Pancreas (tissue), 10 donors: ENCODE measurements at places on chromosomes 11 and 22. TPM values are rescaled to one million over a fixed set of nuclear protein-coding genes. Genes with fewer than 3 reads are reported as not detected.

- peaks cover 8% of the 10 kb centered on the region for H3K4me1 ChIP-seq
- no peak for DNase-seq
- H3K27ac ChIP-seq, result no peak overlapping the region
- no peaks in the 10 kb centered on the region for H3K27me3 ChIP-seq
Observed at GRCh38 chr11:76155500-76156227, 50.6 kb downstream of the WNT11 start.

DNA sequence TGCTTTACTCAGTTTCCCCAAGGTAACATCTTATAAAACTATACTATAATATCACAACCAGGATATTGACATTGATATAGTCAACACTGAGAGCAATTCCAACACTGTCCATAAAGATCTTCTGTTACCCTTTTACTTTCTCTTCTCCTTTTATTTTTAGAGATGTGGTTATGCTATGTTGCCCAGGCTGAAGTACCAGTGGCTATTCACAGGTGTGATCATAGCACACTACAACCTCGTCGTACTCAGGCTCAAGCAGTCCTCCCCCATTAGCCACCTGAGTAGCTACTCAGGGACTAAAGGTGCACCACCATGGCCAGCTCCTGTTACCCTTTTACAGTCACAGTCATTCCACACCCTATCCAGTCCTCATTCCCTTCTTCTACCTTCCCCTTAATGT is 119.7 kb downstream of the CWF19L2 start:
- DNase-seq, result no peak
- H3K27me3 ChIP-seq, result no peaks in the 10 kb centered on the region
- H3K27ac ChIP-seq, result no peak overlapping the region
- H3K4me1 ChIP-seq, result no peaks in the 10 kb centered on the region

FDXACB1 gene
- 1.2 TPM for total RNA-seq

GPHA2 gene
- 16.3 TPM for total RNA-seq

DNA sequence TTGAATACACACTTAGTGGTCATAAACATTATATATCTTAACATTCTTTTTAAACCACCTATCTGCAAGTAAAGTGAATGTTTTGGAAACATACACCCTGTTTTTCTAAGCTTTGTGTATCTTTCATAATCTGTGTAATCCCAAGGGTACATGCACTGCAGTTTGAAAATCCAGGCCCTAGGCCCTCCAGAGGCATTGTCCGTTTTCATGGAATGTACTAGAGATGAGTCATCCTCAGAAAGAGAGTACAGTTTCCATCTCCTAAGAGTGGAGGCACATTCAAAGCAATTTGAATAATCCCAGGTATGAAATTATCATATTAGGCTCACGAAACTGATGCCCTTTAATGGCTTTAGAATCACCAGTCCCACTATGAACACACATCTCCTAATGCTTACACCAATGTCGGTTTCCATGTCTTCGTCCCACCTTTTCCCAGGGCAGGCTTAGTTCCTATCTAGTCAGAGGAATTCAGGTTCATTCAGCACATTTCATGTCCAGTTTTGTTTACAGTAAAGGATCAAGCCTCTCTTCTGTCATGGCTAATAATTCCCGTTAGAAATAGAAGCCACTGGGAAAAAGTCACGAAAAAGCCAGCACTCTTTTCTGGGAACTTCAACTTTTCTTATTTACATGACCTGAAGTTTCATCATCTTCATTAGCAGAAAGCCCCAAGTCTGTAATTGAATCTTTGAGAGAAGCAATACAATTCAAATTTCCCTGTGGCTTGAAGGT is 39.5 kb upstream of the CD44 start:
- no peak for DNase-seq
- H3K4me1 ChIP-seq, result no peaks in the 10 kb centered on the region
- H3K36me3 ChIP-seq, result no peaks in the 10 kb centered on the region
- H3K27ac ChIP-seq, result no peak overlapping the region
